AG04449 (cell line): ENCODE measurements at places on chromosomes 7 and 10.
A peak's percentile ranks its signal among the peaks of the same experiment; 100 is the strongest.

DNA sequence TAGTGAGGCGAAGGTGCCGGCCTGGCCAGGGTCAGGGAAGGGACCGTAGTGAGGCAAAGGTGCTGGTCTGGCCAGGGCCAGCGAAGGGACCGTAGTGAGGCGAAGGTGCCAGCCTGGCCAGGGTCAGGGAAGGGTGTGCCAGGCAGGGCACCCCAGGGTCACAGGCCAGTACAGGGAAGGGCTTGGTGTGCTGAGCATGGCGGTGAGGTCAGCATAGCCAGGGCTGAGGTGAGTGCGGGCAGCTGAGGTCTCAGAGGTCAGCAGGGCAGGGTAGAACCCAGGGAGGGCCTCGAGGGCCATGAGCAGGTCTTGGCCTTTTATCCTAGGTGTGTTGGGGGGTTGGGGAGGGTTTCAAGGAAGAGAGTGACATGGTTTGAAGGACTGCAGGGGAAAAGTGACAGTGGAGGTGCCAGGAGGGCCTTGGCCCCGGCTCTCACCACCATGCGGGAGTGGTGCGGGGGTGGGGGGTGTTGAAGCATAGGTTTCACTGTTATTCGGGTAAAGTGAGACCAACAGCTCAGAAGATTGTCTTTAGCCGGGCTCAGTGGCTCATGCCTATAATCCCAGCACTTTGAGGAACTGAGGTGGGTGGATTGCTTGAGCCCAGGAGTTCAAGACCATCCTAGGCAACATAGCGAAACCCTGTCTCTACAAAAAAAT, 93.3 kb downstream of the CHST15 start:
- no peak for DNase-seq

DNA sequence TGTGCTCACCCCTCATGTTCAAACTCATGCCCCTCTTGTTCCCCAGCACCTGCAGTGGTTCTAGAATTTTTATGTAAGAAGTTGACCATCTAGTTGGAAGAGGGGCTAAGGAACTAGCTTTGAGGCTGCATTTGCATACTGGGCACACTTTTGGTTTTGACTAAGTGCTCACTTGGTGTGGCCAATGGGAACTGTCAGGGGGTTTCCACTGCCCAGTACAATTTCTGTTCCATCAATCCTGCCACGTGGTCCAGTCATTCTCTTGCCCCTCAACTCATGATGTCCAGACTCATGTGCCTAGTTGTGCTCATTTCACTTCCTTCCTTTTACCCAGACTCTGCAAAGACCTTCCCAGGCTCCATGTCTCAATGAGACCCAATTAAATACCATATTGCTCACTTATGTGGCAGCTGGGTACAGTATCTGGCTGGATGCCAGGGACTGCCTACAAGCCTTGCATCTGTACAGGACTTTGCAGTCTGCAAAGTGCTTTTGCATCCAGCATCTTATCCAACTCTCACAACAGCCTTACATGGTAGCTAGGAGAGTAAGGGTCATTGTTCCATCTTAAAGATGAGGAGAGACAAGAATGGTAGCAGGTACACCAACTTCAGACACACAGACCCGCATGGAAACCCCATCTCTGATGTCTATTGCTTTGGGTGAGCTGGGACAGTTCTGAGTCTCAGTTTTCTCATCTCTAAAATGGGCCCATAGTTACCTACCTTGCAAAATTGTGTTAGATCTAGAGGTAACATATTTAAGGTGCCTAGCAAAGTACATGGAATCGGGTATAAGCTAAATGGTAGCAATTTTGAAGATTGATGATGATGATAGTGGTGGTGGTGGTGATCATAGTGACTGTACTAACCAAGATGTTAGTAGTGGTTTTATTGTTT, 30.1 kb upstream of the KCNMA1 start:
- no peak for DNase-seq

DNA sequence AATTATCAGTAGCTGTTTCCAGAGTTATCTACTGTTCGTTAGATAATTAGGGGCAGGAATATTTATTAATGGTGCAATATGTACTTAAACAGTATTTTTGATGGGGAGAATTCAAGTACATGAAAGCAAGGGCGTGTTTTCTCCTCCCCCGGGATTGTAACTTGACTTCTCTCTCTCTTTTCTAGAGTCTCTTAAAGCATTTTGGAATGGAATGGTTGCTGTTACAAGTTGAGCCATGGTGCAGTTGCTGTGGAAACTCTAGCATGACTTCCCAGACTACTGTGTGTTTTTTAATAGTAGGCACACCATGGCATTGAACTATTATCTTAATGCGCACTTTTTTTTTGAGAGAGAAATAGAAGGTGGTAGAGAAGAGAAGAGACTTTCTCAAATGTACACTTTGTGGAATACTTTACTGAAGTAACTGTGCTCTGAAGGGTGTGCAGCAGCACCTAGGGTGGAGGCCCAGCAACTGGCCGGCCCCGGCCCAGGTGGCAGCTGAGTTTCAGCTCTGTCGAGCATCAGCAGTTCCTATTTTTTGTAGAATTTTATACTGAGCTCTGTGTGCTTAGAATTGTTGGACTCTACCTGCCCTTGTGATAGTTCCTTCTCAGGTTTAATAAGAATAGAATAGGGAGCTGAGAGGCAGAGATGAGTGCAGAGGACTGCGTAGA, 64.4 kb downstream of the CCNY start:
- no peak for DNase-seq

DNA sequence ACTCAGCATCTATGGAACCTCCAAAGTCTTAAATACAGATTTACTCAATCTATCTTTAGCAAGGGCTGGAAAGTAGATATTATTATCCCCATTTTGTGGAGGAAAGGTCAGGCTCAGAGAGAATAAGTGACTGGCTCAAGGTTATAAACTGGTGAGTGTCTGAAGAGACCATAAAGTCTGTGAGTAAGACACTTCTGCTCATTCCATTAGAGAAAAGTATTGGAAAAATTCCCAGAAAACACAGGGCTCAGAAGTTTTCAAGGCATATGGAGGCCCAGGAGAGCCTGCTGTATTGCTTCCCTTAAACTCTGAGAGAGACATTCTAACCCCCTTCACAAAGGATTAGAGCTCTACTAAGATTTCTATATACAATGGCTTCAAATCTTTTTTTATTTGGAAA, 134.8 kb downstream of the PCDH15 start:
- DNase-seq = no peak

- no peak for DNase-seq
Observed at GRCh38 chr10:122341141-122341810, 33.2 kb upstream of the PLEKHA1 start.

DNA sequence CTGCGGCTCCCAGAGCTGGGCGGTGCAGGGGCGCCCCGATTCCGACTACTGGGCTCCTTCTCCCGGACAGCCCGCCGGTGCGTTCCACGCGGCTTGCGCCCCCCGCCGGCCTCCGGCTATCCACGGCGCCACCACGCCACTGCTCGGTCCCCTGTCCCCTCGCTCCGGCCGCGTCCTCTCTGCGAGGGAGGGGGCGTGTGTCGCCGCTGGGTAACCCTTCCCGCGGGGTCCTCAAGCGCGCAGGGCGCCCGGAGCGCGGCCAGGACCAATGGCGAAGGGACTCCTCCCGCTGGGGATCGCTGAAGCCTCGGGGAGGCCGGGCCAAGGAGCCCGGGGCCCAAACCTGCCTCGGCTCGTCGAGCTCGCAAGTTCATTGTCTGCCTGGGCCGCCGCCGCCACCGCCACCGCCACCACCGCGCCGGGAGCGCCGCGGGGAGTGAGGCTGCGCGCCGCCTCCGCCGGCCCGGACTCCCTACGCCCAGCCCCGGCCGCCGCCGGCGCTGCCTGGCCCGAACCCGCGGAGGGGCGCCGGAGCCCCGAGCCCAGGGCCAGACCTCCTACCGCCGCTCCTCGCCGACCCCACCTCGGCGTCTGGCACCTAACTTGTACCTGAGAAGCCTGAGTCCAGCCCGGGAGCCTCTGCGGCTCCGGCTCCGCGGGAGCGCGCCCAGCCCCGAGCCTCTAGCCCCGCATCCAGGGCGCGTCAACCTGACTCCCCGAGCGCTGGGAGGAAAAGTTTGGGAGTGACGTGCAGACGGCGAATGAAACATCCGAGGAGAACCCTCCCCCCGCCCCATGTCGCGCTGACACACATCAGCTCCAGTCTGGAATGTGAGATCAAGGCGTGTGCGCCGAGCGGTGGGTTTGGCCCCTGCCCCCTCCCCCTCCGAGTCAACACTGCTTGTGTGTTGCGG, at the start of gene CHST15:
Gene CHST15 (minus strand): TSS at position 739 of the 914 bp plus-strand sequence. CDS start 47,386 bp downstream, outside the sequence.
- DNase-seq = no peak

DNA sequence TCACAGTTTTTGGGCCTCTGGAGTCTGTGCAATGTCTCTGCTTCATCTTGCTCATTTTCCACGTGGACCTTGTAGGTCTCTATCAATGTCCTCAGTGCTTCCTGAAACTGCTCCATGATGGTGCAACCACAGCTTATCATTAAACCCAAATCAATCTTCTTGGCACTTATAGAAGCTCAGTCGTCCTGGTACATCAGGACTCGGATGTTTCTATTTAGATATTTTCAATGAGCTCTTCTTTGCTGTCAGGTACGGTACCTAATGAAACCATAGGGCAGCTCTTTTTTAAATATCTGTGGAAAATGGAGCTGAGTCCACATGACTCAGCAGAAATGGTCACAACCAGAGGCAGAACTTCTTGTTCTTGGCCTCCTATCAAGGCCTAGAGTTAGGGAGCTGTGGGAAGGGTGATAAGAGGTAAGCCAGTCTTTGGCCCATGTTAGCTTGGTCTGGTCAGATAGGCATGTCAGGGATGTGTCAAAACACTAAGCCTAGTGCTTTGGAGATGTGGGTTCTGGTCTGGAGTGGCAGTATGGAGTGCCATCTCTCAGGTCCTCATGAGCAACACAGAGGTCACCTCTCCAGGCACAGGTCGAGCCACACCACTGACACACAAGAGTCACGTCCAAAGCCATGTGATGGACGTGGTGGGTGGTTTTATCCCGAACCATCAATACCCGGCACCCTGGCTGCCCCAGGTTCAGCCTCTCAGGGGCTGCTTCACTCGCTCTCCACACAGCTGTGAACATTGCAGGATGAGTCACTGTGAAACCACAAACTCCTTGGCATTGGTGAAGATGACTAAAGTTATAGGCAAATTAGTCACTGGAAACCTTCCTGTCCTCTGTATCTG, 87.0 kb downstream of the TBXAS1 start:
- peak; percentile 85 for DNase-seq

- DNase-seq = no peak
Observed at GRCh38 chr7:22296916-22297315, 60.0 kb downstream of the RAPGEF5 start.

- DNase-seq = no peak
Observed at GRCh38 chr10:30166929-30167328, 107.5 kb upstream of the JCAD start.

- no peak for DNase-seq
Observed at GRCh38 chr7:153385502-153385901, 626.0 kb downstream of the ACTR3B start.

DNA sequence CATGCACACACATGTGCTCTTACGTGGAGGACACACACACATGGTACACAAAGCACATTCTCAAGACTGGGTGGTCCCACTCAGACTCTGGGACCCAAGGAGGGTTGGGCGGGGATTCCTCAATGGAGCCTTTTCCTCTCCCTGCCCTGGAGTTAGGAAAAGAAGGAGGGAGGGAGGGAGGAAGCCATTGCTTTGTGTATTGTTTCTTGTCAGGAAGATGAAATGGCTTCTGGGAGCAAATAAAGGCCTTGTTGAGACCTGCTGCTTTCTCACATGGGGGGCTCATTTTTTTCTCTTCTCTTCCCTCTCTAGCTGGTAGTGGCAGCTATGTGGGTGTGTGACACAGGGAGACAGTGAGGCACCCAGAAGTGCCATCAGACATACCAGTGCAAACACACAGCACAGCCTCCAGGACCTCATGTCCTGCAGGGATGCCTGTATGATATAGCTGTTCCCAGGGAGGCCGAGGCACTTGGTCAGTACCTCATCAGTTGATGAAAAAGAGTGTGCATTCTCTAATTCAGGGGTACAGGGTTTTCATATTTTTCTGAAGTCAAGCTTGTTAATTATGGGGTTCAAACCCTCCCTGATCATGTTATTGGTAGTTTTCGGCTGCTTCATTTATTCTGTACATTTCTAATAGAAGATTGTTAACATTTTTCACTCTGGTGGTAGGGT, 5.7 kb downstream of the AQP1 start:
- no peak for DNase-seq

DNA sequence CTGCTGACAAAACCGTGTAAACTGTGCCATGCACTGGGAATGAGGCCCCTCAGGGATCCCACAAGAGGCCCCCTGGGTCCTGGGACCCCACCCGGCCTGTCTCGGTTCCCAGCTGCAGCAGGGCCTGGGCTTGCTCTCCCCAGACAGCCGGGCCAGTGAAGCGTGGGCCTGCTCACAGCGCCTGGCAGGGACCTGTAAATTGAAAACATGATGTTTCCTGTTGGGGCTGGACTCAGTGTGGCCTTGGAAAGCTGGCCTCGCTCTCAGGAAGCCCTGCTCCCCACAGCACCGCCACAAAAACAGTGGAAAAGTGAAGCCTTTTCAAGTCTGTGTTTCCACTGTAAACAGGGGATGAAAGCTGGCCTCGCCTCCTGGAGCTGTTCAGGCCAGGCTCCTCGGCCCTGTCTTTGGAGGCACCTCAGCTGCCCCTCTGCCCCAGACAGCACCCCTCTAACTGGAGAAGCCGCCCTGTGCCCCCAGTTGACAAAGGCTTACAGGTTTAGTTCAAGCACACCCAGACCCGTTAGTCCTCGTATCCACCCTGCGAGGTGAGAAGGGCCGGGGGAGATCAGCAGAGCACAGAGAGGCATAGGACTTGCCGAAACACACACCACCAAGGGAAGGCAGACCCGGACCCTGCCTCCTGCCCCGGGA, 108.3 kb downstream of the ZMIZ1 start:
- DNase-seq = no peak

- no peak for DNase-seq
Observed at GRCh38 chr10:91575044-91575610, 57.7 kb downstream of the PPP1R3C start.

DNA sequence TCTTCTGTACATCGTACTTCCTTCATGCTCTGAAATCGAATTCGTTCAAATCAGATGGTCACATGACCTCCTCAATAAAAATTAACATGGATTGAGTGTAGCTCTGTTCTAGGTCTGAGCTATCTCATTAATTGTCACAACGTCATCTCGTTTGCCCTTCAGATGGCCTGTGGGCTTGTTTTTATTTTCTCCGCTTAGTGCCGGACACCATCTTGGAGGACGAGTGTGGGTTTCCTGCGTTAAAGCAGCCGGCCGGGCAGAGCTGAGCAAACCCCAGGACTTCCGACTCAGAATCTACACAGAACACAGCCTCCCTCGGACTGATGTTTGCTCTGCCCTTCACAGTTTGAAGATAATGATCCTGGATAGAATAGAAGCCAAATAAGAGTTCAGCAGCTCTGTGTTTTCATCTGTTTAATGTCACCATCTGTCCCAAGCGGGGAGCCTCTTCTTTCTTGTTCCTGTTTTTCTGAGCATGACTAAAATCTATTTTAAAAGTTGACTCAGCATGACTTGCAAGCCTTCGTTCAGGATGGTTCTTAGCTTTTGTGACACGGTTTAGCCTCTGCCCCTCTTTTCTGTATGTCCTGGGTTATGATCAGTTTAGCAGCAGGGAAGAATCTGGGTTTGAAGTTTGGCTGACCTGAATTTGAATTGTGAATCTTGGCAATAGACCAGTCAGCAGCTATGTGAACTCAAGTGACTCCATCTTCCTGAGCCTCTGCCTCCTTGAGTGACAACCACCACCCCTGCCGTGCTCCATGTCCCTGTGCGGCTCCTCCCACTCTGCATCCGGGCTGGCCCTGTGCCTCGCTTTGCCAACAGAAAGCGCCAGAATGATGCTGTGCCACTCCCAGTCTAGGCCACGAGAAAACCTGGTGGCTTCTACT, 30.6 kb upstream of the GALNTL5 start:
- DNase-seq = no peak
